Activated CD4-positive, alpha-beta T cell treated with anti-CD3 and anti-CD28 coated beads, Interleukin-2, amount 50 U/mL, for 48 hours (primary cell): ENCODE measurements at places on chromosomes 5 and 9.
A peak's percentile ranks its signal among the peaks of the same experiment; 100 is the strongest.

DNA sequence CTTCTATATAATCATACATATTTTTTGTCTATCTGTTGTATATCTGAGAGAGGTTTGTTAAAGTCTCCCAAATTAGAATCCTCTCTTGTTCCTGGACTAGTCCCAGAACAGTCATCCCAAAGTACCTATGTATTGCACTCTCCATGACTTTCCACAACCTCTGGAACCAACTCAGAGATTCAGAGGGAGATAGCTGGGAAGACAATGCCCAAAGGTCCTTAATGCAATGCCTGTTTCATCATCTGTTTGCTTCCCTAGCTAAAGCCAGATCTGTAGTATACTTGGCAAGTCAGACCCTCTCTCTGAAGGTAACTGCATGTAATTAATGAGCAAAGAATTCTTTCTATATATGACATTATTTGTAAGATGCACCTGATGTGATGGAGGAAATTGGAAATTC lies 89.4 kb downstream of the ZNF474 start:
- no peak for DNase-seq

DNA sequence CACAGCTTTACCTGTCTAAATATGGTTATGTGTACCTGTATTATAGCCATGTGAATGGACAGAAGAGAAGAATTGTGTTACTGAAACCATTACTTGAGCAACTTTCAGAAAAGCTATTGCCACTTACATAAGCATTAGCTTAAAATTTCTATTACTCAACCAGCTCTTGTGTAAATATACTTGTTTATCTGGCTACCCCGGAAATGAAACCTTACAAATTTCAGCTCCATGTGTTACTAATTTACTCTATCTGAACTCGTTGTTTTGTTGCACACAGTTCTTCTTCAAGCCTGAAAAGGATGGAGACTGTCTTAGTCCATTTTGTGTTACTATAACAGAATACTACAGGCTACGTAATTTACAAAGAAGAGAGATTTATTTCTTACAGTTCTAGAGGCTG lies 22.5 kb upstream of the ADAMTSL1 start:
- no peak for DNase-seq

- no peak for DNase-seq
Observed at GRCh38 chr9:1087120-1087881, 37.1 kb downstream of the DMRT2 start.

GRCh38 chr9:129582855-129583254 lies 38.0 kb downstream of the C9orf50 start:
- peak; percentile 37 for DNase-seq

- DNase-seq: no peak
Observed at GRCh38 chr5:31537349-31537748, 5.2 kb downstream of the C5orf22 start.

DNA sequence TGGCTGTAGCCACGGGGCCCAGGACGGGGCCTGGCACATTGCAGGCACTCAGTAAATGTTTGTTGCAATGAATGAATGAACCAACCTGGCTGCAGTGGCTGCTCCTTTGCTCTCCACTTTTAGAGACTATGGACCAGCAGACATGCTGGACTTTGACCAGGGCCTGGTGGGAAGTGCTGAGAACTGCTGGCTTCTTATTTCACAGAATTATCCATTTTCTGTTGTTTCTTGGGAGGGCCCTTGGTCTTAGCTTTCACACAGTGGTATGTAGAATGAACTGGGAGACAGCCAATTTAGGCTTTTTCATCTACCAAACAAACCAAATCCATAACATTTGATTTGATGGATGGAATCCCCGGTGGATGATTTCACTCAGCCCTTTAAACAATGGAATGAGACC lies 78.0 kb upstream of the LHFPL2 start:
- DNase-seq: no peak

- no peak for DNase-seq
Observed at GRCh38 chr5:148730270-148730669, 75.9 kb upstream of the HTR4 start.

- no peak for DNase-seq
Observed at GRCh38 chr5:43804723-43805122, 201.7 kb downstream of the NNT start.

- no peak for DNase-seq
Observed at GRCh38 chr5:95042037-95042436, 242.9 kb downstream of the MCTP1 start.

DNA sequence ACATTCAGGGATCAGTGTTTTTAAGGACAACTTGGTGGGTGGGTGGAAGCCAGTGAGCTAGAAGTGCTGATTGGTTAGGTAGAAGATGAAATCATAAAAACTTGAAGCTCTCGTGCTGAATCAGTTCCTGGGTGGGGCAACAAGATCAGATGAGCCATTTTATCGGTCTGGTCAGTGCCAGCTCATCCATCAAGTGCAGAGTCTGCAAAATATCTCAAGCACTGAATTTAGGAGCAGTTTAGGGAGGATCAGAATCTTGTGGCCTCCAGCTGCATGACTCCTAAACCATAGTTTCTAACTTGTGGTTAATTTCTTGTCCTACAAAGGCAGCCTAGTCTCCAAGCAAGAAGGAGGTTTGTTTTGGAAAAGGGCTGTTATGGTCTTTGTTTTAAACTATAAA lies 166.4 kb downstream of the FAM170A start:
- no peak for DNase-seq

- peak; percentile 54 for DNase-seq
Observed at GRCh38 chr9:128689820-128690683, 1.0 kb downstream of the SET start.

GRCh38 chr5:72153551-72153950 lies 46.3 kb downstream of the MAP1B start:
- DNase-seq: no peak

DNA sequence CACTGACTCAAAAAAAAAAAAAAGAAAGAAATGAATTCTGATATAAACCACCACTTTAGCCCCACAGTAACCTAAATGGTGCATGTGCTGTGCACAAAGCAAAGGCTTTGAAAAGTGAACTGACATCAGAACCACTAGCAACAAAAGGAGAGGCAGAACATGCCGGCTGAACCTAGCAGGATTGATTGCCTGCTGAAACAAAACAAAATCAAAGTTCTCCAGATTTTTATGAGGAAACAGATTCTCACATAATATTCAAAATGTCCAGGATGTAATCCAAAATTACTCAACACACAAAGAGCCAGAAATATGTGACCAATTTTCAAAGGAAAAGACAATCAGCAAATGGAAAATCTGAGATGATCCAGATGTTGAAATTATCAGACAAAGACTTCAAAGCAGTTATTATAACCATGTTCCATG lies 37.9 kb downstream of the UBTD2 start:
- no peak for DNase-seq

- no peak for DNase-seq
Observed at GRCh38 chr5:5883146-5883545, 460.7 kb downstream of the ICE1 start.

DNA sequence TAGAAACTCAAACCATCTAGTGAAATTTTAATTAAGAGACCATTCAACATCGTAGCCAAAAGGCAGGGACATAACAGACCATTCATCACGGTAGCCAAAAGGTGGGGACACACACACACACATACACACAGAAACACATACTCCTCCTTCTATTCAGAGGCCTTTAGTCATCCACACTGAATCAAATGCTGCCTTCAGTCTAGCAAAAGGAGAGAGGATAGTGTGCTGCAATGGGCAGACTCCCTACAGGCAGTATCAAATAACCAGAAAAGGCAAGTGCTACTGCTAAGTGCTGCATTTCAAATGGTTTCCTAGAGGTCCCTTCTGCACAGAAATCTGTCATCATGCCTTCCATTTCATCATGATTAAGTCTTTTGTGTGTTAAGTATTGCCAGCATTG lies 303.9 kb downstream of the TRIM32 start:
- DNase-seq: no peak

GRCh38 chr5:67771221-67771620 lies 444.3 kb upstream of the PIK3R1 start:
- no peak for DNase-seq

DNA sequence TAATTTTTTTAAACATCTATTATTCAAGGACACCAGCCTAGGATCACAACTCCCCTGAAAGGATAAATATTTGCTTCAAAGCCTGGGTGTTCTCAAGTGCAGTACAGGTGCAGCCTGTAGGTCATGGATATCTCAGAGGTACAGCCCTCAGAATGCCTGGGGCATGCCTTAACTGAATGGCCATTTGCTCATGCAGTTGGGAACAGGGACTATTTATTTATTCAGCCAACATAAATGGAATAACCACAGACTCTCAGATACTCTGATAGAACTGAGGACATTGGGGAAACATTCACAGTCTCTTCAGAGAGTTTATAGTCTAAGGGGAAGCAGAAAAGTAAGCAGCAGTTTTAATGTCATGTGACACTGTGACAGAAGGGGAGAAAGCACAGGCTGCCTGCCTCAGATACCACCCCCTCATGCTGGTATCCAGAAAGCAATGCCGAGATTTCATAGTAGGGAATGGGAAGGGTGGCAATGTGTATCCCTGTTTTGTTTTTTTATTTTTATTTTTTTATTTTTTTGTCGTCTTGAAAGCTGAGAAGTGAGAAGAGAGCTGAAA lies 112.6 kb downstream of the MACIR start:
- no peak for DNase-seq

DNA sequence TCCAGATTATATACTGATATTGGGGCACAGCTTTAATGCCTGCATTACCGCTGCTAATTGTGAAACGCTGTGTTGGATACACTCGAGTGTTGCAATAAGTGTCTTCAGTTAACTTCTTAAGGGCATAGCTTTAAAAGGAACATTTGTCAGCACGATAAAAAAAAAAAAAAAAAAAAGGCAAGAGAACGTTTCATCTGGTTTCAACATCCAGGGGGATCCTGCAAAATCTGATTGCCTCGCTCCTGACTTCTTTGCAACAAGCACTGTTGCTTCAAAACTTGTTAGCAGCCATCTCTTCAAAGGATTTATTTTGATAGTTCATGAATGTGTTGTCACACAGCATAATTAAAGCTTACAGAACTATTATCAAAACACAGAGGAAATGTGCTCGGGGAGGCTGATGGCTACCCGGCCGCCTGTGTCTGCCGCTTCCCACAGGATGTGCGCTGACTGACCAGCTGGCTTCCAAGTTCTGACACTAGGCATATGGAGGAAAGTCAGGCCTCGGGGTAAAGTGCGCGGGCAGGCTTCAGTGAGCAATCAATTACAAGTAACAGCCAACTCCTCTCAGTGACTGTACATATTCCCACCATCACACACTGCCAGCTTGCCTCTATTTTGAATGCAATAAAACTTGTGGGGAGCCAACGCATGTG lies 77.7 kb downstream of the EBF1 start:
- DNase-seq: no peak

GRCh38 chr5:126471875-126472537 lies 48.8 kb downstream of the GRAMD2B start:
- no peak for DNase-seq

DNA sequence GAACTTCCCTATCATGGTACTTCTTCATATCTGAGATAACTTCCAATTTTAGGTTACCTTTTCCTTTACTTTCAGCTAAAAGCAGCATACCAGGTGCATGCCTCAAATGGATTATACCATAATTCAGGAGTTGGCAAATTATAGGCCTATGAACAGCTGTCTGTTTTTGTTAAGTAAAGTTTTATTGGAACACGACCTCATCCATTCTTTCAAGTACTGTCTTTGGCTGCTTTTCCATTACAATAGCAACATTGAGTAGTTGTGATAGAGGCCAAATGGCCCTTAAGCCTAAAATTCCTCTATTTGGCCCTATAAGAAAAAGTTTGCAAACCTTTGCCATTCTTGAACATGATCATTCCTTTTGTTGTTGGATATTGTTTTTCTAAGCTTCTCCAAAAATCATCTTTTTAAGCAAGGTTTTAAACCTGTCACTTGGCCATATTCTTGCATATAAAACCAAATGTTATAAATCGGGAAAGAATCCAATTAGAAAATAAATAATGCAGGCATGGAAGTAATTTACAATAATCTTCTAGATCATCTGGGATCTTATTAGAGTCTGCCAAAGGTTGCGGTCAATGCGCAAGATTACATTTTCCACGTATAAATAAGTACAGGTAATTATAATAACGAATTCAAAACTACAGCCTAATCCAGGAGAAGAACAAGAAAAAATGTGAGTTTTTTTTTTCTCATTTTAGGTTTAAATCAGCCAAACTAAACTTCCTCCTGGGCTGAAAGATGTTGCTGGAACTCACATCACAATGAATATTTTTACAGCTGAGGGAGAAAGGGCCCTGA lies 226.5 kb upstream of the ANKRD55 start:
- no peak for DNase-seq

GRCh38 chr5:154158379-154158737 lies 32.2 kb upstream of the GALNT10 start:
- DNase-seq: no peak

DNA sequence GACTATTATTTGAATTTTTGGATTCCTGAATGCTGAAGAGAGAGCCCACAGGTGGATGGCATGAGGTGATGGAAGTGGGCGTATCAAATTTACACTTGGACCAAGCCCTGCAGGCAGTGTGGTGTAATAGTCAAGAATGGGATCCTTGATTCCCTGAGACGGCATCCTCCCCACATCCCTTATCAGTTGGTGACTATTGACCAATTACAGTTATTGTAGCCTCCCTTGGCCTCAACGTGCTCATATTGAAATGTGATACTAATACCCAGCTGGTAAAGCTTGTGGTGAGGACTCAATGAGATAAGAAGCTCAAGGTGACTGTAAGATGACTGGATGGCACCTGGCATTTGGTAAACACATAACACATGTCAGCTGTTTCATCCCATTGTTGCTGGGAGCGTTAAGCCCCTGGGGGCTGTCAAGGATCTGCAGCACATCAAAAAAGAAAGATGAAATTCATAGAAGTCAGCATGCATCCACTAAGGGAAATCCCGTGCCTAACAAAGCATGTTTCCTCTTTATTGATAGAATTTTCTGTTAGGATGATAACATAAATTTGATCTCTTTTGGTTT lies 65.6 kb upstream of the IRX2 start:
- DNase-seq: no peak

GRCh38 chr5:113336975-113337374 lies 97.8 kb downstream of the TSSK1B start:
- no peak for DNase-seq

- no peak for DNase-seq
Observed at GRCh38 chr5:122702524-122702875, 72.4 kb upstream of the SNX2 start.
